ENCODE measurements at places on chromosomes 16 and 17.

- no peak for DNase-seq
Observed at GRCh38 chr17:32943647-32944191, 15.8 kb downstream of the TMEM98 start.

DNA sequence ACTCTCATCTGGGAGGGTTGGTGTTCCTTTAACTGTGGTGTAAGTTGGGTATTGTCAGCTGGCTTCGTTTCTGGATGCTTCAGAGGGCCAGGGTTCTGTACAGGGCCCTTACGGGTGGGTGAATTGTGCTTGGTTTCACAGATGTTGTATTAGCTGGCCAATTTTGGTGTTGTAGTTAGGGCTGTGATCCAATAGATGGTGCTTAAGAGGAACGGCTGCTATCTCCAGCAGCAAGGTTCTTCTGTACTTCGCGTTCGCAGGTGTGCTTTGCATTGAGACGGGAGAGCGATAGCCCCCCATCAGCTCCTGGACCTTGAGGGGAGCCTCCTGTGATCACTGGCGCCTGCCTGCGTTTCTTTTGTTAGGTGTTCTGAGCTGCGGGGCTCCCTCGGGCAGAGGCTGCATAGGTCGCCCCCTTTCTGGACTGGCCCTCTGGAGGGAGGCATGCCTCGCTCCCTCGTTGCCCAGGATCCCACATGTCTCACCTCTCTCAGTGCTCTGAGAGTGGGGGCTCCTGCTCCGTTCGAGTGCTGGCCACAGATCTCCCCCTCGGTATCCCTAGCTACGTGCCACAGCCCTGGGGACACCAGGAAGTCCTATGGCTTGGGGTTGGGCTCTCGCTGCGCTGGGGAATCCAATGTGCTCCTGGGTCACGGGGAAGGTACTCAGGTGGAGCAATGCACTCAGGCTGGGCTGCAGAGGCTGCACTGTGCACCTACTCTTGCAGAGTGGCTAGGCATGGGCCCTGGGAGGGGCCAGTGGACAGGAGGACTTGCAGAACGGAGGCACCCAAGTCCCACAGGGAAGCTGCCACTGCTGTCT lies 837 bp upstream of the PRDM7 start:
- no peak for DNase-seq

GRCh38 chr16:84614968-84615813 lies 2.7 kb downstream of the COTL1 start:
- DNase-seq: no peak

- DNase-seq: peak; percentile 42
Observed at GRCh38 chr17:76384222-76384986, at the start of gene SPHK1. Gene SPHK1, plus strand, starts transcription at chr17:76384609. Its CDS starts 1,036 bp downstream, at chr17:76385645.

- DNase-seq: no peak
Observed at GRCh38 chr16:31200821-31201568, 1.6 kb downstream of the PYCARD start.

- DNase-seq: no peak
Observed at GRCh38 chr16:56812884-56813283, 52.1 kb upstream of the SLC12A3 start.

DNA sequence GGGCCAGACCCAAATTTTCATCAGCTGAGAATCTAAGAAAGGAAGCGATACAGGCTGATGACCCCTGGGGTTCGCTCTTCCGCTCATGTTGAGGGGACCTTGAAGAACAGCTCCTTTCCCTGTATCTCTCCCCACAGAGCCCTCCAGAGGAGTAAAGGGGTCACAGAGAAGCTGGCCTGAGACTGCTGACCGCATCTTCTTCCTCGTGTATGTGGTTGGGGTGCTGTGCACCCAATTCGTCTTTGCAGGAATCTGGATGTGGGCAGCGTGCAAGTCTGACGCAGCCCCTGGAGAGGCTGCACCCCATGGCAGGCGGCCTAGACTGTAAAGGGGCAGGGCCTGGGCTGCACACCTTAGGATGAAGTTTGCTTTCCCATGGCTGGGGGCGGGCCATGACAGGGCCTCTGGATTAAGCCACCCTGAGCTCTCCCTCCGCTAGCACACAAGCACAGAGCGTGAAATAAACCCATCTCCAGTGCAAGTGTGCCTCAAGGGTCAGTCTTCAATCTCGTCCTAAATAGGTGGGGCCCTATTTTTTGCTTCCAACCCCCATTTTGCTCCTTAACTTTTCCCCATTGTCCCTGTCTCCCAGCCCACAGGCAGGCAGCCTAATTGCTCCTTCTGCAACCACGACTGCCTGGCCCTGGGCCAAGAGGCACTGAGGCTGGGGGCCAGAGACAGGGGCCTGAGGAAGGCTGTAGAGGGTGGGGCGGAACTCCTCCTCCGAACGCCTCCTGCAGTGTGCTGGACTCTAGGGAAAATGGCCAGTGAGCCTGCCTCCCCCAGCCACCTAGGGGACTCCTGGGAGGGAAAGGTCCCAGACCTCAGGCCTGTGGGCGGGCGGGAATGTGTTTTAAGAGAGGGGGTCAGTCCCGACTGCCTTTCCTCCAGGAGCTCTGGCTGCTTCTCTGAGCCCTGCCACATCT lies 3.6 kb downstream of the ZACN start:
- DNase-seq: no peak

DNA sequence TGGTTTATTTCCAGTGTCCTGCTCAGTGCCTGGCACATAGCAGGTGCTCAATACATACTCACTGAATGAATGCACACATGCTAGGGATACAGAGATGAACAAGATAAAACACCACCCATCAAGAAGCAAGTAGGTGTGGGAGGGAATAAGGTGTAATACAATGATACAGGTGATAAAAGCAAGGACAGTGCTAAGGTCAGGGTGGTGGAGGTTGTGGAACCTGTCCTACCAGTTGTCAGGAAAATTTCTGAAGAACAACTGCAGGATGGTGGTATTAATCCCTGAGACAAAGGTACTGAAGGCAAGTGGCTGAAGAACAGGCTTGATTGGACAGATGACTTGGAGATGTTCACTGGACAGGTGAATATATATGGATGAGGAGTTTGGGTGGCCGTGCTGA lies 1.8 kb downstream of the KNOP1 start:
- DNase-seq: no peak

- DNase-seq: no peak
Observed at GRCh38 chr17:75847614-75848522, 3.7 kb upstream of the UNC13D start.

DNA sequence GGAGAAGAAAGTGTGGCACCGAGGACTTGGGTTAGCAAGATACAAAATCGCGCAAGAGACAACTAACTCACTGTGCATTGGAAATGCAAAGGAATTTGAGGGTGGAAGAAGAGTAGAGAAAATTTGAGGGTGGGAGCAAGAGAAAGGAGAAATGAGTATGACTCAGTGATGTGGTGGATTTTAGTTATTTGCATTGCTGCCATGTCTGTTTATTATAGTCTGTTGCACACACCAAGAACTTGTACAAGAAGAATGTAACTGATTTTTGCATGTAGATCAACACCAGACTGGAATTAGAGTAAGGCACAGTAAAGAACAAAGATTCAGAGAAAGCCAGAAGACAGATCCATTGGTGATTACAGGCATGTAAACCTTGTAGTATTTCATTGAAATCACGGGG lies 71.6 kb upstream of the SMIM36 start:
- no peak for DNase-seq

- DNase-seq: no peak
Observed at GRCh38 chr16:83623091-83623730, 184.6 kb upstream of the HSBP1 start.

GRCh38 chr17:35705705-35706104 lies 25.7 kb upstream of the RASL10B start:
- no peak for DNase-seq

DNA sequence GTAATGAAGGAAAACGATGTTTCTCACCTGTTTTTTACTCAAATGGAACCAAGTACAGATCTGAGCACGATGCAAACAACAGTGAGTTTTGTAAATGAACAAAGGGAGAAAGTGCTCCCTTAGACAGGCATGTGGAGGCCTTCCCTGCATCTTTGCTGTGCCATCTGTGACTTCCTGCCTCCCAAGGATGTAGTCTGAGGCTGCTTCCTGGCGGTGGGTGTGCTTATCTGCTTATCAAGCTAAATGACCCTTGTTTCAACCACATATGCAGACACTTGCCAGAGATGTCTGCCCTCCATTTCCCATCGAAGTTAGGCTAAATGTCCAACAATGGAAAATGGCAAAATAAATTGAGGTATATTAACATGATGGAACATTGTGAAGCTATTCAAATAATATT lies 34.6 kb downstream of the RGS9 start:
- DNase-seq: no peak

- no peak for DNase-seq
Observed at GRCh38 chr17:2157675-2158395, 102.9 kb downstream of the HIC1 start.

GRCh38 chr17:69451416-69452394 lies 37.2 kb downstream of the MAP2K6 start:
- no peak for DNase-seq

DNA sequence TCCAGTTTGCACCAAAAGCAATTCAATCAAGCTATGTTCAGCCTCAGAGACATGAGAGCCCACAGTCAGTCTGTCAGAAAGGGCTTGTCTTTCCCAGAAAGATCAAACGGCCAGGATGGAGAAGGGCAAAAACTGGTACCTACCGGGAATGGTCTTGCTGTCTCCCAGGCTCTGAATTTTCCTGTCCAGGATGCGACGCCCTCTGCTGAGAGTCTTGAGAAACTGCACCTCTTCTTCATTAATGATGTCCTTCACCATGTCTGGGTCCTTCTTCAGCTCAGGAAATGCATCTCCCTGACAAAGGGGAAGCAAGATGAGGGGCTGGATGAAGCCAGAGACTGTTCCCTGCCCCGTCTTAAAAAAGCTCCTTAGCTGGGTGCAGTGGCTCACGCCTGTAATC lies 15.8 kb upstream of the EXOSC6 start:
- DNase-seq: no peak

DNA sequence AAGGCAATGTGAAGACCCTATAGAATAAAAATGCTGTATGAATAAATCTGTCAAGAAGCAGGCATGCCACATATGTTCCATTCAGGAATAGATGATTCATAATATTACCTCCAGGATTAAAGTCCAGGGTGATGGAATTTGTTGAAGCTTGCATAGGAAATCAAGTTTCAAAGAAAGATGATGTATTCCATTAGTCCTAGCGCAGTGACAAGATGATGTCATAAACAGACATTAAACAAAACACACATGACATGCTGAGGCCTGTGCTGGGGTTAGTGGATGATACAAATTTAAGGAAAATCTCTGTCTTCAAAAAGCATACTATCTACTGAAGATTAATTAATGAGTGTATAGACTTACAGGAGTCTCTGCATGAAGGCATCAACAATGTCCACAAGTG lies 1025.2 kb downstream of the CDH11 start:
- DNase-seq: no peak

DNA sequence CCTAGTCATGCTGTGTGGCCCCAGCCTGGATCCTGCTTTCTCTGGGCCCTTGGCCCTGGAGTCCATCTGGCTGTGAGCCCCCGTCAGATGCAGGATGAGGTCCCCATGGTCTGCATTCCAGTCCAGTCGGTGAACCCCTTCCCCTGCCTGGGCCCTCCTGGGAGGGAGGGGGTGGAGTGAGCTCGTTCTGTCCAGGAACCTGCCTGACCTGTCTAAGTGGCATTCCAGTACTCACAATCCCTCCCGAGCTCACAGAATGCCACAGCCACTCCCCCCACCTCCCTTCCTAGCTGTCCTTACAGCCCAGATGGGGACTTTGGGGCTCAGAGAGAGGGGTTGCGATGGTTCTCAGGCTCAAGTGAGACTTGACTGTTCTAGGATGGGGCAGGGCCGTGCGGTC lies 15.5 kb downstream of the SPNS2 start:
- no peak for DNase-seq

GRCh38 chr16:88735121-88735520 lies 28.8 kb downstream of the CTU2 start:
- DNase-seq: no peak

- DNase-seq: no peak
Observed at GRCh38 chr17:41925991-41926590, 4.3 kb upstream of the ODAD4 start.

- no peak for DNase-seq
Observed at GRCh38 chr17:32285306-32285705, 19.7 kb downstream of the RHBDL3 start.

- DNase-seq: no peak
Observed at GRCh38 chr16:71700831-71701230, 23.7 kb downstream of the PHLPP2 start.

DNA sequence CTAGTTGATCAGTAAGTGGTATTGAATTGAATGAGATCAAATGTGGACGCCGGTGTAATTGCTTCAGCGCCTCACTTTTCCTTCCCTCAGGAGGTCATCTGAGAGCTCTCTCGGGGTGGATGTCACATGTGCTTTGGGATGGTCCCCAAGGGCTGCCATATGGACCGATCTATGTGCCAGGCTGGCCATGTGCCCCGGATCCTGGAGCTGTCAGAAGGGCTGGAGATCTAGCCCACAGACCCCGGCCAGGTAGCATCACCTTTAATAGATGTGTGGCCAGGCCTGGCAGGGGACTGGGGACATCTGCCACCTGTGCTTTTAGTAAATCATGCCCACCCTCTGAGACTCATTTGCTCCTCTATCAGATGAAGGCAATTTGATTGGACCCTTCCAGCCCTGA lies 95.3 kb upstream of the CRHR1 start:
- DNase-seq: no peak

Measured in activated CD8-positive, alpha-beta memory T cell treated with anti-CD3 and anti-CD28 coated beads for 48 hours (primary cell).